HuH-7 (cell line): ENCODE measurements at places on chromosomes 12 and 14.
A peak's percentile ranks its signal among the peaks of the same experiment; 100 is the strongest.

DNA sequence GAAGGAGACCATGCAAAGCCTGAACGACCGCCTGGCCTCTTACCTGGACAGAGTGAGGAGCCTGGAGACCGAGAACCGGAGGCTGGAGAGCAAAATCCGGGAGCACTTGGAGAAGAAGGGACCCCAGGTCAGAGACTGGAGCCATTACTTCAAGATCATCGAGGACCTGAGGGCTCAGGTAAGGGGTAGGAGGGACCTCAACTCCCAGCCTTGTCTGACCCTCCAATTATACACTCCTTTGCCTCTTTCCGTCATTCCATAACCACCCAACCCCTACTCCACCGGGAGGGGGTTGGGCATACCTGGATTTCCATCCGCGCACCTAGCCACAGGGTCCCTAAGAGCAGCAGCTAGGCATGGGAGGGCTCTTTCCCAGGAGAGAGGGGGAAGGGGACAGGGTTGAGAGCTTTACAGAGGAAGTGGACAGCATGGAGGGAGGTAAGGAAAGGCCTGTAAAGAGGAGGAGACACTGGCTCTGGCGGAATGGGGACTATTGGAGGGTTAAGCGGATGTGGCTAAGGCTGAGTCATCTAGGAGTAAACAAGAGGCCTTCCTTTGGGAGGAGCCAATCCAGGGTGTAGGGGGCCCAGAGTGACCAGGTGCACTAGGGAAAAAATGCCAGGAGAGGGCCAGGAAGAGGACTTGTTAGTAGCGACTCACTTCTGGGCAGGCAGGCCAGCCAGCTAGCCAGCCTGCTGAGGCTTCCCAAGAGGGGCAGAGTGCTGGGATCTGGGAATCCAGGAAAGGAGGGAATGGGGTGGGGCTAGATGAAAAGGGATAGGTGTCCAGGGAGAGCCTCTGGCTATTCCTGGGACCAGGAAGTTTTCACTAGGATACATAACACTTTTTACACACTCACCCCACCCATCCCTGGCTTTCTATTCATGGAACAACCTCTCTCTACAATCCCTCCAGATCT, 754 bp downstream of the KRT18 start:
- DNase-seq, result peak; percentile 89

DNA sequence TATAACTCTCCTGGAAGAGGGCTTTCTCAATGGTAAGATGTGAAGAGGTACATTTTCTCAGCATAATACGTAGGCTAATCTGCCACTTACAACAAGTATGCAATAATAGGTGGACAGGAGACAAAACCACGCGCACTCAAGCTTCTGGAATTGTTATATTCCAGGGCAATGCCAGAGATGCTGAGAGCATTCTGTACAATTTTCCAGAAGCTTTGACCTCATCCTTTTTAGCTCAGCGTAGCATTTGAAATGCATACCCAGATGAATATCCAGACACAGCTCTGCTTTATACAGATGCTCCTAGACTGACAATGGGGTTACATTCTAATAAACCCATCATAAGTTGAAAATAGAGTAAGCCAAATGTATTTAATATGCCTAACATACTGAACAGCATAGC, 1492.4 kb upstream of the FLRT2 start:
- no peak for DNase-seq

GRCh38 chr12:98274430-98275130, 240.8 kb upstream of the TMPO start:
- no peak for DNase-seq

GRCh38 chr12:64082116-64082515, 140.0 kb downstream of the KICS2 start:
- DNase-seq, result no peak

DNA sequence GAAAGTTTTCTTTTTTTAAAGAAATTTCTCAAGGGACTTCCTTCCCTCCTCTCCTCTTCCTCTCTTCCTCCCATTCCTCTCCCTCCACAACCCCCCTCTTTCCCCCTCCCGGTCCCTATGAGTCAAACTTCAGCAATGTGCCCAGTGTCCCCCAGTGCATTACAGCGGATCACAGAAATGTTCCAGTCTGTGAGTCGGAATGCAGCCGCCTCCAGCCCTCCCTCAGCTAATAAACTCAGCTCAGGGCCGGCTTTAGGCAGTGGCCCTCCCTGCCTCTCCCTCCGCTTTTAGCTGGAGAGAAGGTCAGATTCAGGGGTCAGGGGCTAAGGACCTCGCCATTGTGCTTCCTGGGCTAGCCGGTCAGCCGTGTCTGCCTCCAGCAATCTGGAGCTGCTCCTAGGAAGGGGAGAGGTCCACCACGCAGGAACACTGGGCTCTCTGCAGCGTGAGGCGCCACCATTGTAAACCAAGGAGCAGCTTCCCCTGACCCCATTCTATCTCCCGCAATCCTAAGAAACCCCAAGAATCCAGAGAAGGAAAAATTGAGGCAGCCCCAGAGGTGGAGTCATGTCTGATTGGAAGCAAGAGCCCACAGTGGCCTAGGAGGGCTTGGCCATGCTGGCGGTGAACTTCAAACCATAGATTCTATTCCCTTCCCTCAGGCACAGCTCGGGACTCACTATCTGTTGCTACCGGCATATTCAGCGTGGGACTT, 1.1 kb upstream of the HDAC7 start:
- peak; percentile 64 for DNase-seq

- DNase-seq, result no peak
Observed at GRCh38 chr14:100981809-100982208, 78.3 kb upstream of the RTL1 start.

DNA sequence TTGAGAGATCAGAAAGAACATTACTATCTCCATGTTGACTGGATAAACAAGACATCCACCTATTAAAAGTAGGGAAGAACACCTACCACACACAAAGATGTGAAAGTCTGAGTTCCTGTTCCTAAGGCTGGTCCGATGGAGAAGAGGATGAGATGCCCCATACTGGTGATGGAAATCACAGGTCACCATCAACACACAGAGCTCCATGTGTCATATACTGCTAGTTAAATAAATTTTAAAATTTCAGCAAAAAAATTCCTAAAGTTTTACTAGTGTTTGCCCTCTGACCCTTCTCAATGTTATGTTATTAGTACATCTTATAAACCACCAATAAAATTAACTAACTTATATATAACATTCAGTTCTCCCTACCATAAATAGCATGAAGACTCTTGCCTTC, 59.1 kb downstream of the KCNA5 start:
- no peak for DNase-seq

DNA sequence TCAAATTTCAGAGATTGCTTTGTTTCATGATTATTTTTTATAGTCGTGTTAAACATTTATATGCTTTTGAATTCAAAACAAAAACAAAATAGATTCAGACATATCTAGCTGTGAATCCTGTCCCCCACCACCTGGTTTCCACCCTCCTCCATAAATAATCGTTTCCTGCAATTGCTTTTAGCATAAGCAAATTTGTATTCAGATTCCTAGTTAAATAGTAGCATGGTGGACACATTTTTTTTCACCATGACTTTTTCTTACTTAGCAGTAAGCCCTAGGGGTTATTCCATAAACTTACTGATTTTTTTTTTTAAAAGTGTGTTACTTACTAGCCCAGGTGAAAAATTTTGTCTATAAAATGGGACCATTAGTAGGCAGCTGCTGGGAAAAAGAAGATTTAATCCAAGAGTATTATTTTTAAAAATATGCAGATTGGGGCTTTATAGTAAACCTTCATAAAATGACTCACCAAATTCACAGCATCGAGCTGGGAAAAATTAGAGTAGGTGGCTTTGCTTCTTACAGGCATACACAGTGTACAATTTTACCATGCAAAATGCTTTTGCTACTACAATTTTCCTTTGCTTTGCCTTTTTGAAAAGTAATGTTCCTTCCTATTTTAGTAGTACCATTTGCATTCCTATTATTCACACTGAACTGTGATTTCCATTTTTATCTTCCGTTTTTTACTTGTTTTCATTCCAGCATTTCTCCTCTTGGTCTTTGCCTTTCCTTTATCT, 117.8 kb downstream of the BTG1 start:
- no peak for DNase-seq

DNA sequence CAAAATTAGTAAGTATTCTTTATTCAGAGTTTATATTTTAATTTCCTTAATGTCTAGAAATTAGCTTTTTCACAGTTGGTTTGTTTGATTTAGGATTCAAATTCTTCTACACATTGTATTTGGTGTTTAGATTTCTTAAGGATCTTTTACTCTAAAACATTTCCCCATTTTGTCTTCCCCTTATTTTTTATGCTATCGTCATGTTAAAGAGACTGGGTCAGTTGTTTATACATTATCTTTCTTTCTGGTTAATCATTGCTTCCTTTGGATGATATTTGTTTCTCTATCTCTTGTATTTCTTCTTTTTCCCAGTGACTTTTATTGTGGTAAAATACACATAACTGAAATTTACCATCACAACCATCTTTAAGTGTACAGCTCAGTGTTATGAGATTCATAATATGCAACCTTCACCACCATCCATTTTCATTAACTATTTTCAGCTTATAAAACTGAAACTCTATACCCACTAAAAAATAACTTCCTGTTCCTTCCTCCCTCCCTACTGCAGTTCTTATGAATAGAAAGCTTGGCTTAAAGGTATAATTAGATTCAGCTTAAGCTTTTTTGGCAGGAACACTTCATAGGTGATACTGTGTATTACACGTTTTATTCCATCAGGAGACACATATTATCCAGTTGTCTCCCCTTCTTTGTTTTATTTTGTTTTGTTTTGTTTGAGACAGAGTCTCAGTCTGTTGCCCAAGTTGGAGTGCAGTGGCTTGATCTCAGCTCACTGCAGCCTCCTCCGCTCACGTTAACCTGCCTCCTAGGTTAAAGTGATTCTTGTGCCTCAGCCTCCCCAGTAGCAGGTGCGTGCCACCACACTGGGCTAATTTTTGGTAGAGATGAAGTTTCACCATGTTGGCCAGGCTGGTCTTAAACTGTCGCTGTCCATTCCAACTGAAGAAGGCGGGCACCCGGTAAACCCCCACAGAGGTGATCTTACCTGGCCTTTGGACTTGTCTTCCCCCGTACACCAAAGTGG, 45.0 kb downstream of the NOPCHAP1 start:
- DNase-seq, result no peak

DNA sequence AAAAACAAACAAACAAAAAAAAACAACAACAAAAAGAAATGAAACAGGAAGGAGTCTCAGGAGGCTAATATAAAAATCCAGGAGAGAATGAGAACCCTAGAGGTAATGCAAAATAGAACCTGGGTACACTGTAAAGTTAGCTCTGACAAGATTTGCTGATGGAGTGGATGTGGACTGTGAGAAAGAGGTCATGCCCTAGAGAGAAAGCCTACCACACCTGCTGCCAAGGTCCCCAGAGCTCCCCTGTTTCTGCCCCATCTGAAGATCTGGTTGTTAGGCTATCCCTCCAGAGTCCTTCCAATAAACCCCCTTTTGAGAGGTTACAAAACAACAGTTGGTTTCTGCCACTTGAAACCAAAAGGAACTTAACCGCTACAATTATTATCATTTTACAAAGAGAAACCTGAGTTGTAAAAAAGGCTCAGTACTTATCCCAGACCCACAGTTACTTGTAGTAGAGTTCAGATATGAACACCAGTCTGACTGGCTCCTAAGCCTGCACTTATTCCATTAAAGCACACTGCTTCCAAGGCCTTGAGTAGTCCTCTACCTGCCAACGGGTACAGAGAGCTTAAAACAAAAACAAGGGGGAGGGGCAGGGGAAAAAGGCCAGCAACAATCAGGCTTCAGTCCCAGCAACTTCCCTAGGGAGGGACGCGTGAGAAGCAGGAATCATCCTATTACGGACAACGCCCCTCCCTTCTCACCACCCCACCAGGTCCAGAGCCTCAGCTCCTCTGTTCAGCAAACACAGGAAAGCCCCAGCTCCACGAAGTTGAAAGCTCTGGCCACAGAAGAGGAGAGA, 27.7 kb downstream of the PPP1R13B start:
- no peak for DNase-seq

DNA sequence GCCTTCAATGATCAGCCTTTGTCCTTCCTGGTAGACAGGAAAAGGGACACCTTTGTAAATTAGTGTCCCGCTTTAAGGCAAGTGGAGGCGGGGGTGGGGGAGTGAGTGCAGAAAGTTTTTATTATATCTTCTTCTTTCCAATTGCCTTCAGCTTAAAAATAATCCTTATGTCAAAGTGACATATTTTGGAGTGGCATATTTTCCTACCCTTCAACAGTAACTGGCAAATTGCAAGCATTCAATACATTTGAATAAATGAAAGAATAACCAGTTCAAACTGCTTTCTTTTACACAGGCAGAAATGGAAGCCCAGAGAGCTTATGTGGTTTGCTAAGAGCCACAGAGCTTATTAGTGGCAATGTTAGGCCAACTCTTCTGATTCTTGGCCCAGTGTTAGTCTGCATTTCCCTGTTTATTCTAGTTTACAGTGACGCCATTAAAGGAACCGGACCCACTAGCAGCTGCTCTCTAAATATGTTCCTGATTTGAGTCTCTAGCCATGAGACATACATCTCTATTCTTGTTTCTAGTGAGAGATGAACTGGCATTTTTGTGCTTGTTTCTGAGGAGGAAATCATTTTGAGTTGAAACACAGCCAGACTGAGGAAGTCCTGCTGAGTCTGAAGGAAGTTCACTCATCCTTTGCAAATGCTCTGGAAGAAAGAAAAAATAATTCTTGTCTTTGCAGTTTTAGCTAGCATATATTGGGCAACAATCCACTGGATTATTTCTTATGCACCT, 468.7 kb downstream of the NOVA1 start:
- DNase-seq, result no peak

GRCh38 chr14:24883576-24883975, 166.4 kb downstream of the STXBP6 start:
- no peak for DNase-seq

- DNase-seq, result peak; percentile 81
Observed at GRCh38 chr14:104731320-104732294, 7.6 kb downstream of the ADSS1 start.

GRCh38 chr12:129258781-129259318, 405.6 kb downstream of the GLT1D1 start:
- DNase-seq, result no peak

DNA sequence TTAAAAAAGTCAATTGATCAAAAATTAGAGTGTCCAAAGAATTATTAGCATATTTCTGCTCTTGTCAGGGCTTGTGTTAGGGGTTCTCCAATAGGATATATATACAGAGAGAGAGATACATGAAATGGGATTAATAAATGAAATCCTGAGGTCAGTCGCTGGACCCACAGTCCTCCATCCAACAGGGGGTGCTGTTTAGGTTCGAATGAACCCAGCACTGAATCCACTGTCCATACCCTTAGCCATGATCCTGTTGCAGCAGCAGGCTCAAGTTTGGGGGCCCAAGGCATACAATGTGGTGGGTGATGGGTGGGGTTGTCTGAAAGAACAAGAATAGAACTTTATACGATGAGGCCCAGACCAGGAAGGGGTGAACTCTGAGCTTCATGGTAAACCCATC, 780 bp upstream of the MYO1H start:
- no peak for DNase-seq

- DNase-seq, result no peak
Observed at GRCh38 chr12:89636776-89637160, 71.9 kb downstream of the ATP2B1 start.
